ENCODE measurements at places on chromosomes 2 and 18. TPM values are rescaled to one million over a fixed set of nuclear protein-coding genes. Genes with fewer than 3 reads are reported as not detected.

DNA sequence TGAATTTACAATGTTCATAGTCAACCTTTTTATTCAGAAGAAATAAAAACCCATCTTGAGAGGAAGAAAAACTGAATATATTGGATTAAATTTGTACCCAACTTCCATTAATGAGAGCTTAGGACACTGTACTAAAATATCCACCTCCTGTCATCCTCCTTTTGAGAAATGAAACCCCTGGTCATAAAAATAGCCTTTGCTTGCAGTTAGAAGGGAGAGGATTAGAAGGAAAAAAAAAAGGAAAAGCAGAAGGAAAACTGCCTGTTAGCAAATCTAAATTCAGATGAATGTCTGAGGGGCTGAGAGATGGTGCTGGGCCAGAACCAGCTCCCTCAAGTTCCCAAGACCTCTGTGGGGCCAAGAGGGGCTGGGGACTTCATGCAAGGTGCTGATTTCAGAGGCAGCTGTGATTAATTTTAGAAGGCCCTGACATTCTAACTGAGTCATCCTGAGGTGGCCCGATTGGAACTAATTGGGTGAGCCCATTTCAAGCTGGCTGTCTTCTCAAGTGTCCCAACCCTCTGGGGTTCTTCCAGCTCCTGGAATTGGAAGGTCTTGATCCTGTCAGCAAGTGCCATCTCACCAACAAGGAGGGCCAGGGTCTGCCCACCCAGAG lies 38.4 kb upstream of the BIN1 start:
- DNase-seq = no peak

DNA sequence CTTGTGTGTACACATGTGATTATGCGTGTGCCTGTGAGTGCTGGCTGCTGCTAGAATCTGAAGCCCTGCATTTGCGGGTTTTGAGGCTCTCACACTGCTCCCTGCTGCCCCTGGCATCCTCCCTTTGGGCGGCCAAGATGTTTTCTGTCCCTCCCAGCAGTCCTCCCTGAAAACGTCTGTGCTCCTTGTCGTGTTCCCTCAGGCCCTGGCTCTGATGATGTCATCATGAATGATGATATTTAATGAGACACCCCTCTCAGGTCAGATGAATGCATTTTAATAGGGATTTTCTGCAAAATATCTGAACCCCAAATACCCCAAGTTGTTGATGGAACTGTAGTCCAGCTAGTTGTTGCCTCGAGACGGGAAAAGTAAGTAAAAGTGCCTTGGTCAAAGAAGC lies 73.1 kb downstream of the TSHZ1 start:
- DNase-seq = no peak

- no peak for DNase-seq
Observed at GRCh38 chr2:144052083-144052482, 467.8 kb downstream of the ZEB2 start.

GRCh38 chr2:19228715-19229114 lies 129.7 kb downstream of the OSR1 start:
- no peak for DNase-seq

DNA sequence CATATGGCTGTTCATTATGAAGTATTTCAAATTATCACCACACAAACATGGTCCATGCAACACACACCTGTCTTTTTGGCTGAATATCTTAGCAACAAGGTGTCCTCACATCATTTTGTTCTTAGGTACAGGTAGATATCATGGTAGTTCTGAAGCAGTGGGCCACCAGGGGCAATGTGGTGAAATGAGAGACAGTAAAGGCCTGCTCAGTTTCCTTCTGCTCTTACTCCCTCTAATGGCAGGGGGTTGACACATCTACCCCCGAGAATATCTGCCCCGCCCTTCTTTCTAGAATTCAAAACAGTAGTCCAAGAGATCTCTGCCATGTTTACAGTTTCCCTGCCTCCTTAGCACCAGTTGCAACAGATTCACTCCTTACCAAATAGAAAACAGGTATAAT lies 147.0 kb upstream of the KLHL14 start:
- no peak for DNase-seq

DNA sequence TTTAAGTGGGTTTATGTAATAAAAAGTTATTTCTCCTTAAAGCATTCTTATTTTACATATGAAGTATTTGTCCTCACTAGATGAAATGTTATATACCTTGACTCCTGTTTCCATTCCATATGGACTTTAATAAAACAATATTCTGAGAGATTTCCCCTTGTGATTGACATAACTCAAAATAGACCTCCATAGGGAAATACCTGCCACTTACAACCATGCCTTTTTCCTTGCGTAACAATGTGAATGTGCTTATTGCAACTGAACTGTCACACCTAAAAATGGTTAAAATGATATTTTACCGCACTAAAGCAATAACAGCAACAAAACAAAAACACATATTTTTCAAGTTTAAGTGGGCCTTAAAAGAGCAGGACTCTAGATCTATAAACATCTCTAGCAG lies 70.3 kb upstream of the TGIF1 start:
- DNase-seq = no peak

GRCh38 chr2:172725746-172726145 lies 9.9 kb upstream of the RAPGEF4 start:
- DNase-seq = no peak

GRCh38 chr2:229635371-229635680 lies 79.0 kb downstream of the DNER start:
- DNase-seq = no peak

GRCh38 chr18:58501066-58501896 lies 127.6 kb downstream of the ALPK2 start:
- DNase-seq = no peak

DNA sequence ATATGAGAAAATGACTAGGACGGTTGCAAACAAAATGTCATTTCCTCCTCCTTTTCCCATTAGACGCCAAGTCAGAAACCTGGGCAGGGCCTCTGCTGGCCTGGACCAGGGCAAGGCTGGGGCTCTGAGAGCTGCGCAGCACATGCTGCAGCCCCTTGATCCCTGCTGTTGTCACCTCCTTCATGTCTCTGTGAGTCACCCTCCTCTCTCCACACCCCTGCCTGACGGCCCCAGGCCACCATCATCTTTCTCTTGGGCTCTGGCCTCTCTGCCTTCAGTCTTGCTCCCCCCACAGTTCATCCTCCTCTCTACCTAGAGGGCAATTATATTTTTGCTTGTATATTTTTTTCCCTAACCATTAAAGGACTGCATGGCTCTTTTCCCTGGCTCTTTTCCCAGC lies 10.0 kb downstream of the FLACC1 start:
- no peak for DNase-seq

DNA sequence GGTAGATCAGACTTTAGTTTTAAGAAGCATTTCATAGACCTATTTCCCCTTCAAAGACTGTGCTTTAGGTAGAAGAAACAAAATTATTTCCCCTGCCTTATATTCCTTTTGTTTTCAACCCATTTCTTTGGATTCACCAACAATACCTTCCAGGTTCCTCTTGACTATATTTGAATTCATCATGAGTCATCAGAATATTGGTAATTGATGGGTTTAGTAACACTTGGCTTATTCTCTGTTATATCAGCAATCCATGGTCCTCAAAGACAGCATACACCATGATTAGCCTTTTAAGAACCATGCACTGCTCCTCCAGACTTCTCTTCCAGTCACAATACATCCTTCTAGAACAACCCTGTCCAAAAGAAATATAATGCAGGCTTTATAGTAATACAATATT lies 83.0 kb upstream of the NOSTRIN start:
- no peak for DNase-seq

GRCh38 chr2:177260379-177260778 lies 4.1 kb downstream of the NFE2L2 start:
- DNase-seq = no peak

- no peak for DNase-seq
Observed at GRCh38 chr2:70981866-70982810, 3.7 kb downstream of the ANKRD53 start.

GRCh38 chr2:71637168-71637567 lies 183.8 kb downstream of the DYSF start:
- DNase-seq = no peak

DNA sequence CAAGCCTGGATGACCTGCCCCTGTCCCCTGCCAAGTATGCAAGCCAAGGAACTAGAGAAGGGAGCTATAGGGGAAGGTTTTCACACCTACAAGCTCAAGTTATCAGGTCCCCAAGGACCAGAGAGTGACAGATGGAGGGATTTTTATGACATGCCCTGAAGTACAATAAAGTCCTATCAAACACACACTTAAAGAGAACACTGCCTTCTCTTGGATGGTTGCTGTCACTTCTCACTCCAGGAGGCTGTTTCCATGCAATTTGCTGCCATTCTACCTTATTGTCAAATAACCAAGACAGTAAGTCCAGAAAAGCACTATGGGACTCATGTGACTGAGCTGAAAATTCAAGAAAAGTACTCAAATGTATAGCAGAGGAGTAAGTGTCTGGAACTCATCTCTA lies 76.6 kb upstream of the DDX18 start:
- no peak for DNase-seq

DNA sequence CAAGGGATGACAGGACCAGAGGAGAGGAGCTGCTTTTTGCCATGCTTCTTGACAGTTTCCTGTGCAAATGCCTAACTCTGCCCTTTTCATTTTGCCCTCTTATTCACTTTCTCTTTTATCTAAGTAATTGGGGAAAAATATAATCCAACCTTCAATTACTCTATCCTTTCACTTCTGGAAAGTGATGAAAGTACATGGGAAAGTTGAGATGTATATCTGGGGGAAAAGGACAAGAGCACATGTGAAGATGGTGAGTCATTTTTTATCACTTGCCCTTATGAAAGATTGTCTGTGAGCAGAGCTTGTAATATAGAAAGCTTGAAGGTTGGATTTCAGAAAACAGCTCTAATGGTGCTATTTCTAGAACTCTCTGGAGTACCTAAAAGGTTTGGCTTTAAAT lies 1070.7 kb downstream of the CNTNAP5 start:
- no peak for DNase-seq

DNA sequence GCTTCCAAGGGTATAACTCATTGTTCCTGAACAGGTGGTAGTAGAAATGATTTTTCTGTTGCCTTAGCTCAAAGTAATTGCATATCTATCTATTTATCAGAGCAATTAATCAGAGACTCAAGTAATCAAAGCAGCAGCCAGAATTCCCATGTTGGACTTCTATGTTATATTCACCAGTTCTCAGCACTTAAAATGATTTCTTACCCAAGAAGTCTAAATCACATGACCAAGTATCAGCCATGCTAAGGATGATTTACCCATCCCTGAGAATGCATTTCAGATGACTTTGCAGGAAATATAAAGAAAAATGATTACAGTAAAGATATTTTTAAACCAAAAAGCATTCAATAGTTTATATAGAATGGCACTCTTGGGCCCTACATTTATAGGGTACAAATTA lies 352.2 kb downstream of the NUP35 start:
- DNase-seq = no peak

DNA sequence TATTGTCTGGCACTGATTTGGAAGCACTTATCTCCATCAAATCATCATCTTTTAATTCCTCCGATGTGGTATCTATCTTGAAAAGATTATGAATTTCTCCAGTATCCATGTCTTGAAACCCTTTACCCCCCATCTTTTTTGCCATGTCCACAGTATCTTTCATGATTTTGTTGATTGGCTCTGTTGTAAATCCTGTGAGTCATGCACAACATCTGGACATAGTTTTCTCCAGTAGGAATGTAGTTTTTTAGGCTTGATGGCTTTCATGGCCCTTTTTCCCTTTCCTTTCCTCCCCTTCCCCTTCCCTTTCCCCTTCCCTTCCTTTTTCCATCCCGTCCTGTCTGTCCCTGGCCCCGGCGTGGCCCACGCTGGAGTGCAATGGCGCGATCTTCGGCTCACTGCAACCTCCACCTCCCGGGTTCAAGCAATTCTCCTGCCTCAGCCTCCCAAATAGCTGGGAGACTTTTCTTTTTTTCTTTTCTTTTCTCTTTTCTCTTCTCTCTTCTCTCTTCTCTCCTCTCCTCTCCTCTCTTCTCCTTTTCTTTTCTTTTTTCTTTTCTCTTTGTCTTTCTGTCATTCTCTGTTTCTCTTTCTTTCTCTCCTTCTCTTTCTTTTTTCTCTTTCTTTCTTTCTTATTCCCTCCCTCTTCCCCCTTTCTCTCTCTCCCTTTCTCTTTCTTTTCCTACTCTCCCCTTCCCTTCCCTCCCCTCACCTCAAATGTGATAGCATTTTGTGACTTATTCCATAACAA lies 18.4 kb upstream of the ZNF638 start:
- no peak for DNase-seq

DNA sequence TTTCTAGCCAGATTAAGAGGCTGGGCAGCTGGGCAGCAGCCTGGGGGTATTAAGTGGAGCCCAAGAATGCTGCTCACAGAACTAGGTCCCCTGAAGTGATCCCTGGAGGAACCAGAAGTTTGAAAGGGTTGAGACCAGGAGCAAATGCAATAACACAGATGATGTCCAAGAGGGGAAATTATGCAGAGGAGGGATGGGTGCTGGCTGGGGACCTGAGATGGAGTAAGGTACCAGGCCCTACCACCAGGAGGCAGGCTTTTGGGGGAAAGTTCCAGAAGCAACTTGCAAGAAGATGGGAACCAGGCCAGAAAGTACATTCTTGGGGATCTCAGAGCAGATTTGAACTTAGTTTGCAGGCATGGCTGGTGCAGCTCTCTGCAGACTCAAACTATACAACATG lies 175.1 kb downstream of the NCK2 start:
- DNase-seq = no peak

- DNase-seq = no peak
Observed at GRCh38 chr2:172769879-172770278, 34.2 kb downstream of the RAPGEF4 start.

- DNase-seq = peak; percentile 31
Observed at GRCh38 chr2:95231723-95232122, 24.4 kb downstream of the ZNF892 start.

CABYR gene
- polyA plus RNA-seq = 11.7 TPM

TEX44 gene
- not detected for polyA plus RNA-seq

CYP26B1 gene
- polyA plus RNA-seq = 0.27 TPM

MORN2 gene
- 20.3 TPM for polyA plus RNA-seq

CD8B gene
- not detected for polyA plus RNA-seq

TPGS2 gene
- polyA plus RNA-seq = 275 TPM

SERPINB12 gene
- polyA plus RNA-seq = not detected

ADRA2B gene
- polyA plus RNA-seq = not detected

SCN9A gene
- 38.8 TPM for polyA plus RNA-seq

ALPG gene
- polyA plus RNA-seq = not detected

VIT gene
- polyA plus RNA-seq = 38.0 TPM

GCKR gene
- 0.47 TPM for polyA plus RNA-seq

Measured in BJ (cell line).